B cell (primary cell): ENCODE measurements at places on chromosomes 12 and 14.

DNA sequence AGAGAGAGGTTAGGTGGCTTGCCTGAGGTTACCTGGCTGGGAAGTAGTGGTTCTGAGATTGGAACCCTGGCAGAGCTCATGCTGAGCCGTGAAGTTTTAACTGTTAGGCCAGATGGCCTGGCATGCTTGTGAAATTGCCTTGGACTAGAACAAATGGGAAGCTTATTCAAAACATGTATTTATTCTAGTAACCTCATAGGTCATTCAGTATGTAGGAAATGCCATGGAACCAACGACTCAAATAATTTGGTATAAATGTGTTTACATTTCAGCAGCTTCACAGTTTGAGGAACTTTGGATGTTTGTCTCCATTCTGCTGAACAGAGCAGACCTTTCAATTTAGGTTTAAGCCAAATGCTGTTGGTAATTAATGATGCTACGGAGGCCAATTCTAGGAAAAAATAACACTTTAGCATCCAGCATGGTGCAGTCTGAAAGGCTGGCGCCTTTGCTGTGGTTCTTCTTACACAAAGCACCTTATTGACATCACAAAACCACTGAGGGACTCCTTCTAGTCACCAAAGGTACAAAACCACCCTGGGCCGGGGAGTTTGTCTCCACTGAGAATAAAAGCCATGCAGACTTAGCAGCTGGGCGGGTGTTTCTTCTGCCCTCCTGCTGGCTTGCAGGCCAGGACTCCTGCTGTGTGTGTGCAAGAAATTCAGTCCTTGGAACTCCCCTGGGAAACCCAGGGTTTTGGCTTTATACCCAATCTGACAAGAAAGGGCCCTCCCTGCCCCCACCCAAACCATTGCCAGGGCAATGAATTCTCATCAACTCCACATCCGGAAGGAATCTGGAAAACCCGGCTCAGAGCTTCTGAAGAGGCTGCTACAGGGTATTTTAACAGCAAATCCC, 64.2 kb downstream of the ELK3 start:
- H3K27me3 ChIP-seq = no peaks in the 10 kb centered on the region
- no peak overlapping the region for H3K4me3 ChIP-seq
- no peaks in the 10 kb centered on the region for H3K4me1 ChIP-seq

GRCh38 chr14:63938198-63939005, 85.6 kb downstream of the SYNE2 start:
- H3K27ac ChIP-seq = no peak overlapping the region
- peaks cover 10% of the 10 kb centered on the region for H3K4me1 ChIP-seq
- no peaks in the 10 kb centered on the region for H3K27me3 ChIP-seq
- H3K36me3 ChIP-seq = no peaks in the 10 kb centered on the region
- H3K4me3 ChIP-seq = no peak overlapping the region

GRCh38 chr14:90985601-90986242, 74.7 kb downstream of the RPS6KA5 start:
- H3K27me3 ChIP-seq = no peaks in the 10 kb centered on the region
- DNase-seq = peak; percentile 45
- peaks cover 13% of the 10 kb centered on the region for H3K4me1 ChIP-seq
- H3K4me3 ChIP-seq = no peak overlapping the region
- H3K36me3 ChIP-seq = no peaks in the 10 kb centered on the region

DNA sequence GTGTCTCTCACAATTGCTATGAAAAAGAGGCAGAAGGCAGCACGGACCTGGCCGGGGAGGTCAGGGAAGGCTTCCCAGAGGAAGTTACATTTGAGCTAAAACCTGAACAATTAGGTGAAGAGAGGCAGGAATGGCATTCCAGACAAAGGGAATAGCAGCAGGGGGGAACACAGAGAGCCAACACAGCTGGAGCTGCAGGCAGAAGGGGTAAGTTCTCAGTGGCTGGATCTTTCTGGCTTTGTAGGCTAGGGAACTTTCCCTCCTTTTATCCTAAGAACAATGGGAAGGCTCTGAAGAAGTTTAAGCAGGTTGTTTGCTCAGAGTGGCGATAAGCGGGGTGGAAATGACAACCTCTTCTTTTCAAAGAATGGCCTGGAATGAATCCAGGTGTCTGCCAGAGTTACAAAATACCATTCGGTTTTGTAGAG, 100.0 kb downstream of the PRIMA1 start:
- no peaks in the 10 kb centered on the region for H3K27me3 ChIP-seq
- H3K27ac ChIP-seq = no peak overlapping the region
- no peak for DNase-seq

DNA sequence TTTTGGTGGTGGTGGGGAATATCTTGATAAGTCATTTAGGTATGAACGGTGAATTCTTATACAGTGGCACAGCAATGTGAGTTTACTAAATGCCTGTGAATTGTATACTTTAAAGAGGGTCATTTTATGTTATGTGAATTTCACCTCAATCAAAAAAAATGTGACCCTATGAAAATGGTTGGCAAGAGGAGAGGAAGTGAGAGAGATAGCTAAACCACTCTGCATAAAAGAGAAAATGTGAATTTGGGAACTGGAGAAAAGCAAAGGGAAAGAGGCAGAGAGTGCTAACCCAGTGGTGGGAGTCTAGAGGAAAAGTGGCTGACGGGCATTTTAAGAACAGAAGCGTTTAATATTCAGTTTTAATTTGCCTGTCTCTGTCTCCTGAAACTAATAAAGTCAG, 93.8 kb downstream of the SLC38A6 start:
- no peaks in the 10 kb centered on the region for H3K36me3 ChIP-seq
- no peak overlapping the region for H3K4me3 ChIP-seq
- no peaks in the 10 kb centered on the region for H3K4me1 ChIP-seq
- no peaks in the 10 kb centered on the region for H3K27me3 ChIP-seq
- no peak overlapping the region for H3K27ac ChIP-seq
- DNase-seq = no peak

- H3K4me3 ChIP-seq = no peak overlapping the region
- DNase-seq = no peak
- H3K36me3 ChIP-seq = no peaks in the 10 kb centered on the region
- no peak overlapping the region for H3K27ac ChIP-seq
- no peaks in the 10 kb centered on the region for H3K27me3 ChIP-seq
- no peaks in the 10 kb centered on the region for H3K4me1 ChIP-seq
Observed at GRCh38 chr14:51529736-51530135, 122.0 kb upstream of the FRMD6 start.

- no peak overlapping the region for H3K4me3 ChIP-seq
- no peaks in the 10 kb centered on the region for H3K27me3 ChIP-seq
- no peak overlapping the region for H3K27ac ChIP-seq
- DNase-seq = no peak
- peaks cover 5% of the 10 kb centered on the region for H3K36me3 ChIP-seq
Observed at GRCh38 chr14:74490486-74490885, 2.6 kb downstream of the NPC2 start.

DNA sequence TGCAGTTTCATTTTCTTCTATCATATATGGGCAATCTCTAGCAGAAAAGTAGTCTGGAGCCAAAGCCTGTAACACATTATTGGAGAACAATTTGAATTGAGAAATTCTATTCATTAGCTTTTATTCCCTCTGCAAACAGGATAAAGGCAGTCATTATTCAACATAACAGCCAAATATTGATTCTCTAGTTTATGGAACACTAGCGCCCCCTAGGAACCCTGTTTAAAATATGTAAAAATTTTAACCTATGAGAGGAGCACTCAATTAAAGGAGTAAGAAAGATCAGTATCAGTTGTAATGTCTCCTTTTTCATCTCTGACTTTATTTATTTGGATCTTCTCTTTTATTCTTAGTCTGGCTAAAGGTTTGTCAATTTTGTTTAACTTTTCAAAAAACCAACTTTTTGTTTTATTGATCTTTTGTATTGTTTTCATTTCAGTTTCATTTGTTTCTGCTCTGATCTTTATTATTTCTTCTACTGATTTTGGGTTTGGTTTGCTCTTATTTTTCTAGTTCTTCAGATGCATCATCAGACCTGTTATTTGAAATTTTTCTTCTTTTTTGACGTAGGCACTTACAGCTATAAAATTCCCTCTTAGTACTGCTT, 4.8 kb upstream of the LMNTD1 start:
- peak; percentile 13 for DNase-seq
- H3K4me3 ChIP-seq = no peak overlapping the region
- H3K27me3 ChIP-seq = no peaks in the 10 kb centered on the region
- H3K36me3 ChIP-seq = no peaks in the 10 kb centered on the region
- H3K4me1 ChIP-seq = no peaks in the 10 kb centered on the region

GRCh38 chr12:44942714-44943113, 66.6 kb upstream of the NELL2 start:
- no peaks in the 10 kb centered on the region for H3K4me1 ChIP-seq
- no peaks in the 10 kb centered on the region for H3K36me3 ChIP-seq
- no peak for DNase-seq
- no peak overlapping the region for H3K4me3 ChIP-seq
- H3K27me3 ChIP-seq = no peaks in the 10 kb centered on the region

GRCh38 chr14:65432361-65432948, 19.9 kb downstream of the FUT8 start:
- peaks cover 9% of the 10 kb centered on the region for H3K36me3 ChIP-seq
- no peak overlapping the region for H3K4me3 ChIP-seq
- H3K4me1 ChIP-seq = peaks cover 19% of the 10 kb centered on the region
- no peaks in the 10 kb centered on the region for H3K27me3 ChIP-seq

DNA sequence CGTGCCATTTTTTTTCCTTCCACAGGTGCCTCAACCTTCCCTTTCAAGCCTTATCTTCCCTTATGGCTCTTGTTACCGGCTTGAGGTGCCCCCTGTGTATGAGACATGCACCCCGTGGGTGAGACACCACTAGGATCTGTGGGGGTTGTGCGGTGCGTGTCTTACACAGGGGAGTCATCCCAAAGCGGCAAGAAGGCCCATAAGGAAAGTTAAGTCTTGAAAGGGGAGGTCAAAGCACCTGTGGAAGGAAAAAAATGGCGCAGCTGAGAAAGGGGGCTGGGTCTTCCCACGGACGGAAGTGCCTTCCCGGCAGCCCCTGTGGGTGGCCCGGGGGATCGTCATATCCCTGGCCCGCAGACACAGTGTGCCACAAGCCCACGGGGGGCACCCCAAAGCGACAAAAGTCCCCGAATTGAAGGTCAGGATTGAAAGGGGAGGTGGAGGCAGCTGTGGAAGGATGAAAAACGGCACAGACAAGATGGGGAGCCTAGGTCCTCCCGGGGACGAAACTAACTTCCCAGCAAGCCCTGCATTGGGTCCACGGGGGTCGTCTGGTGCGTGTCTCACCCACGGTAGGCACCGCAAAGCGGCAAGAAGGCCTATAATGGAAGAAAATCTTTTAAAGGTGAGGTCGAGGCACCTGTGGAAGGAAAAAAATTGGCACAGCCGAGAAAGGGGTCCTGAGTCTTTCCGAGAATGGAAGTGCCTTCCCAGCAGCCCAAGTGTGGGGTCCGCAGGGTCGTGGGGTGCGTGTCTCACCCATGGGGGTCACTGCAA, 273.3 kb downstream of the ALG10 start:
- DNase-seq = no peak
- no peak overlapping the region for H3K4me3 ChIP-seq
- no peaks in the 10 kb centered on the region for H3K4me1 ChIP-seq
- no peaks in the 10 kb centered on the region for H3K36me3 ChIP-seq
- H3K27ac ChIP-seq = no peak overlapping the region

DNA sequence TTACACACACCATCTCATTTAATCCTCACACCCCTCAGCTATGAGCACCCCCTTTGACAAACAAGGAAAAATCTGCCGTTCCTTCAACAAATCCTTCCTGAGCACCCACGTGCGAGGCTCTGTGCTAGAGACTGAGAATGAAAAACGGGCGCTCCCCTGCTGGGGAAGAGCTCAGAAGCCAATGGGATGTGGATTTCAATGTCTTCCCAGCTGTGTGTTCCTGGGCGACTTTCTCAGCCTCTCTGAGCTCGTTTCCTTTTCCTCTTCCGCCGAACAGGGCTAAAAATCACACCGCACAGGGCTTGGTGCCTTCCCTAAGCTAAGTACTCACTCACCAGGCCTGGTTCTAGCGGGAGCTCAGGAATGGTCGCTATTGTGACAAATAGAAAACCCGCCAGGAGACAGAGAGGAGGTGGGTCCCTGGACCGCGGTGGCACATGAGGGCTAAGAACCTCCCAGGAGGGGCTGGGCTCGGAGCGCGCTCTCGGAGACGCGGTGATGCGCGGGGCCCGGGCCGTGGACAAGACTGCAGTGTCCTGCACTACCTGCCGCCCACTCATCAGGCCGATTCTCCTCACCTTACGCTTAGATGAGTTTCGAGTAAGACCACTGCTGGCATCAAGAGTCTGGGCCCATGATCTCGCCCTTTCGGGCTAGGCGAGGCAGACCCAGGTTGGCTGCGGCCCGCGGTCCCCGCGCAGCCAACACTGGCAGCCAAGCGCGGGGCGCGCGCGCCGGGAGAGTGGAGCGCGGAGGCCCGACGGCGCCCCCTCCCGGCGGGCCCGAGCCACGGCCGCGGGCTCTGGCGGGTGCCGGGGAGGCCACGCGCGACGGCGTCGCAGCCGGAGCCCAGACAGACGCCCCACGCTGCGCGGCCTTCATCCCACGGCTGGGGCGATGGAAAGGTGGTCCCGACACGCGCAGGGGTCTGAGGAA, 17.0 kb downstream of the ZDHHC22 start:
- peak overlapping the region; percentile 93 for H3K27ac ChIP-seq
- peaks cover 8% of the 10 kb centered on the region for H3K27me3 ChIP-seq
- no peaks in the 10 kb centered on the region for H3K36me3 ChIP-seq
- peak overlapping the region; percentile 78 for H3K4me3 ChIP-seq

- H3K27me3 ChIP-seq = no peaks in the 10 kb centered on the region
- no peaks in the 10 kb centered on the region for H3K36me3 ChIP-seq
- no peak overlapping the region for H3K27ac ChIP-seq
- H3K4me3 ChIP-seq = no peak overlapping the region
Observed at GRCh38 chr14:96914571-96915128, 117.5 kb downstream of the VRK1 start.

DNA sequence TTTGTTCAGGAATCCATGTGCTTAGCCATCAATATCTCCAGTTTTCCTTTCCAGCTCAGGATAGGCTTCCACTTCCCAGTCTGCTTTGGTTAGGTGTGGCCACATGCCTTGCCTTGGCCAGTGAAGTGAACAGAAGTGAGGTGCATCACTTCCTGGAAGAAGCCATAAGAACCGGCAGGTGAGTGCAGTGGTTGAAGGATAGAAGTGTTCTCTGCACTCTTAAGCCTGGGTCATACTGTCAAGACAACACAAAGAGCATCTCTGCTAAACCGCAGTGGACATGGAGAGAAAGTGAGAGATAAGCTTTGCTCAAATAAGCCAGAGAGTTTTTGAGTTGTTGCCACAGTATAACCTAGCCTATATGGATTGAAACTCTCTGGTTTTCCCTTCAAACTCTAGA, 11.4 kb downstream of the GNG2 start:
- no peak overlapping the region for H3K27ac ChIP-seq
- H3K4me1 ChIP-seq = peaks cover 47% of the 10 kb centered on the region
- no peaks in the 10 kb centered on the region for H3K36me3 ChIP-seq
- H3K4me3 ChIP-seq = no peak overlapping the region
- no peak for DNase-seq
- no peaks in the 10 kb centered on the region for H3K27me3 ChIP-seq

- no peak for DNase-seq
- H3K36me3 ChIP-seq = no peaks in the 10 kb centered on the region
- no peaks in the 10 kb centered on the region for H3K27me3 ChIP-seq
- H3K4me1 ChIP-seq = peaks cover 5% of the 10 kb centered on the region
- no peak overlapping the region for H3K27ac ChIP-seq
Observed at GRCh38 chr14:93121030-93121834, 5.5 kb upstream of the ITPK1 start.
